ENCODE measurements at places on chromosomes 2 and 18. TPM values are rescaled to one million over a fixed set of nuclear protein-coding genes. Genes with fewer than 3 reads are reported as not detected.
A peak's percentile ranks its signal among the peaks of the same experiment; 100 is the strongest.

DNA sequence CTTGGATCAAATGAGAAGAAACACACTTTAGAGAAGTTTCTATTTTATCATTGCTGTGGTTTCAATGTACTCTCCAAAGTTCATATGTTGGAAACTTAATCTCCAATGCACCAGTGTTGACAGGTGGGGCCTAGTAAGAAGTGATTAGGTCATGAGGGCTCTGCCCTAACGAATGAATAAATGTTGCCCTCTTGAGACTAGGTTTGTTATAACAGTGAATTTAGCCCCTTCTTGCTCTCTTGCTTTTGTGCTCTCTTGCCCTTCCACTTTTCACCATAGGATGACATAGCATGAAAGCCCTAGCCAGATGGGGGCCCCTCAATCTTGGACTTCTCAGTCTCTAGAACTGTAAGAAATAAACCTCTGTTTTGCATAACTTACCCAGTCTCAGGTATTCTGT, 664.8 kb downstream of the DCC start:
- DNase-seq: no peak

- DNase-seq: no peak
Measured at GRCh38 chr2:84829693-84830092, 51.2 kb downstream of the TRABD2A start.

DNA sequence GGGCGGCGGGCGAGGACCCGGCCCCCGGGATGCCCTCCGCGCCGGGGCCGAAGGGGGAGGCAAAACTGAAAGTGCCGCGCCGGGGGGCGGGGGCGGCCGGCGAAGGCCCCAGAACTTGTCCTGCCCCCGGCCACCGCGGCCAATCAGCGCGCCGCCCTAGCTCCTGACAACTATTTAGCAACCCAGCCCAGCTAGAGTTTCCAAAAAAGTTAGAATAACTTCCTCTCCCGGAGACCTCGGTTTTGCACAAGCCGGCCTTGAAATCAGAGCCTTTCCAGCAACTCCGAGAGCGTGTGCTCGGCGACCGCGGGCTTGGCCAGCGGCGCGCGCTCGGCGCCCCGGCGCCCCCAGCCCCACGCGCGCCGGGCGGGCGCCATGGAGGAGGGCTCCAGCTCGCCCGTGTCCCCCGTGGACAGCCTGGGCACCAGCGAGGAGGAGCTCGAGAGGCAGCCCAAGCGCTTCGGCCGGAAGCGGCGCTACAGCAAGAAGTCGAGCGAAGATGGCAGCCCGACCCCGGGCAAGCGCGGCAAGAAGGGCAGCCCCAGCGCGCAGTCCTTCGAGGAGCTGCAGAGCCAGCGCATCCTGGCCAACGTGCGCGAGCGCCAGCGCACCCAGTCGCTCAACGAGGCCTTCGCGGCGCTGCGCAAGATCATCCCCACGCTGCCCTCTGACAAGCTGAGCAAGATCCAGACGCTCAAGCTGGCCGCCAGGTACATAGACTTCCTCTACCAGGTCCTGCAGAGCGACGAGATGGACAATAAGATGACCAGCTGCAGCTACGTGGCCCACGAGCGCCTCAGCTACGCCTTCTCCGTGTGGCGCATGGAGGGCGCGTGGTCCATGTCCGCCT, at the start of gene TWIST2:
Gene TWIST2, plus strand, starts transcription at position 245 of the 850 bp plus-strand sequence. Its CDS starts 131 bp downstream, at position 376.
- peak; percentile 91 for DNase-seq

Gene DSC2
- total RNA-seq: 6.8 TPM

- DNase-seq: no peak
Measured at GRCh38 chr18:80107426-80107825, 1.6 kb upstream of the ADNP2 start.

Gene EXOC6B
- 45.3 TPM for total RNA-seq

DNA sequence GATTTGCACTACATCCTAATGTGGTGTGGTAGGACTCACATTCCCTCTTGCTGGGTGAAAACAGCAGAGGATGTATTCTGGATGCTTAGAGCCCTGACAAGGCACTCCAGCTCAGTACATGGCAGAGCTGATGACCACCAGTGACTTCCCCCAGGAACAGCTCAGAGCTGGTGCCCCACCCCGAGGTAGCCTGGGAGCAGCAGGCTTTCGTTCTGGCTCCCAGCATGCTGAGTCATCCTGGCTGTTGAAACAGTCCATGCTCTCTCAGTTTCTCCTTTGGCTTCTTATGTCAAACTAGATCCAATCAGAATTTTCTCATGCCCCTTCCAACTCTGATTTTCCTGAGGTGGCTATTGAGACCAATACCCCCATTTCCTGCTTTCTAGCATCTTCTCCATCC, 438.2 kb downstream of the NBAS start:
- DNase-seq: no peak

DNA sequence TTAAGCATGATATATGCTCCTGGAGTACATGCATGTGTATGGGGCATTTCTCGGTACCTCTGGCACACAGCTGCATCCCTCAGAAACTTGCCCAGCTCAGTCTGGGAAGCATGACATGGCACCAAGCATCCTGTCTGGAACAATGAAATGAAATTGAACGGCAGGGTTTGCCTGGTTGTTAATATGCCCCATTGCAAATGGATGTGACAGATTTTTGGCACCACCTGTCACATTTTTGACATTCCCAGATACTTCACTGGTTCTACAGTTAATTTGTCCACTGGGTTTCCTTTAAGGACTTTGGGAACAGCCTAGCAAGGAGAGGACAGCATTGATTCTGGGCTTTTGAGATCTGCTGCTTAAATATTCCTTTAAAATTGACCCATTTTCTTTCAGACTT, 305.8 kb downstream of the TSN start:
- no peak for DNase-seq

DNA sequence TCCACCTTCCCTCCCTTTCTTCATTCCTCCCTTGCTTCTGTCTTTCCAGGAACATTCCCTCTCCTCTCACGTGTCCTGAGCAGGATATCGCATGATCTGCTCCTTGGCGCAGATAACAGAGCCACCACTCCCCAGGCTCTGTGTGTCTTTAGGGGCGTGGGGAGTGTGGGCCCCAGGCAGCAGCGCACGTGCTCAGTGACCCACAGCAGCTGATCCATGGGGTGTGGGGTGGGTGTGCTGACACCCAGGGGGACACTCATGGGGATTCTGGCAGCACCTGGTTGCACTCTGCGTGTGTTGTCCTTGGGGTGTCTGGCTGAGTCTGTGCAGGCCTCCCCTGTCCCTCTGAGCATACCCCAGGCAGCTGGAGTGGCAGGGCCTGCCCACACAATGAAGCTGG, 9.9 kb upstream of the FOSL2 start:
- no peak for DNase-seq

GRCh38 chr2:180607514-180608049, 372.8 kb upstream of the UBE2E3 start:
- DNase-seq: no peak

- DNase-seq: peak; percentile 77
Measured at GRCh38 chr2:201235860-201236811, 24.2 kb upstream of the CASP8 start.

GRCh38 chr2:219687272-219687671, 59.8 kb downstream of the SLC4A3 start:
- no peak for DNase-seq

Gene NMS
- total RNA-seq: not detected

Gene PLGLB2
- 2.5 TPM for total RNA-seq

DNA sequence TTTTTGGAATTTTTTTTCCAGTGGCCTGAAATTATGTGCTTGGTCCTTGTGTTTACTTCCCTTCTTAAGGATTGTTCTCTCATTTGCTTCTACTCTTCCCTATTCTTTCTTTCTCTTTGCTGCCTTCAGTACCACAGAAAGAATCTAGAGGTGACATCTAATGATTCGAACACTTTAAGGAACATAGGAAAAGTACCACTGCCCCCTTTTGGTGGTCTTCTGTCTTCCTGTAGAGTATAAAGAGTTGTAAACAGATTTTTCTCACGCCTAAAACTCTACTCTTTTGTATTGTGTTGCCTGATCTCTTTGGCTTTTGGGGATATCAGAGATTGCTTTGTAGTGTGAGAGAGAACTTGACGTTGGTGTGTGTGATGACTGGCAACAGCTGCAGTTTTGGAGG, 7.0 kb upstream of the SCTR start:
- no peak for DNase-seq

DNA sequence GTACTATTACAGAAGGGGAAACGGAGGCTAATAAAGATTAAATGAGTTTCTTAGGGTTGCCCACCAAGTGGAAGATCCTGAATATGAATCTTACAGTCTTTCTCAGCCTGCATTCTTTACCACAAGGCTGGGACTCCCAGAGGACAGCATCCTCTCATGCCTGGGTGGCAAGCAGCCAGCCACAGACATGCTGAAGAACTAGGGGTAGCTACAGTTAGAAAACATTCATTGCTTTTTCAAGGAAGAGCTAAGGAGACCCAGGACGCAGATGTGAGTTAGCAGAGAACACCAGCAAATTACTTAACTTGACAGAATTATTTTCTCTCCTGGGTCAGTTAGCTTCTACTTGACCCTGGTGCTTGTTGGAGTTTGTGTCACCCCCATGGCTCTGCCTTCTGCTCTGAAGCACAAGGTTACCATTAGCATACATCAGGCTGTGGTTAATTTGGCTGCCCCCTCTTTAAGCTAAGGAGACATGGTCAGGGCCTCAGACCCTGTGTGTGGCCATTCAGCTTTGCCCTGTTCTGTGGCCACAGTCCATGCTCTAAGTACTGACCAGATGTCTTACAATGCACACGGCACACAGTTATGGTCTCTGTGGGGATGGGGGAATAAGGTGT, 132.3 kb upstream of the TNP1 start:
- no peak for DNase-seq

DNA sequence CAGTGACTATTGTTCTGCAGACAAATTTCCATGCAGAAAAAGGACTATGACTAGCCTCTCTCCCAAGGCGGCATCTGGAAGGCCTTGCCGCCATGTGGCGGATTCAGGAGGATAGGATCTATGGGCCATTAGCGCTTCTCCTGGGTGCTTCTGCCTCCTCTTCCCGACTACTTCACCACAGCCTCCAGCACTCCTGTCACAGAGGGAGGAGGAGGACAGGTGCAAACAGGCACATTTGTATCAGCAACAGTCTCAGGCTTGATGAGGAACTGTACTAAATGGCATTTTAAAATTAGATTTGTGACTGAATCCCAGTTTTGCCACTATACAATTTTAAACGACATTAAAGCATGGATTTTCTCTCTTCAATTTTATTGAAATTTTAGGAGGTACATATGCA, 114.9 kb downstream of the NOL10 start:
- DNase-seq: no peak

DNA sequence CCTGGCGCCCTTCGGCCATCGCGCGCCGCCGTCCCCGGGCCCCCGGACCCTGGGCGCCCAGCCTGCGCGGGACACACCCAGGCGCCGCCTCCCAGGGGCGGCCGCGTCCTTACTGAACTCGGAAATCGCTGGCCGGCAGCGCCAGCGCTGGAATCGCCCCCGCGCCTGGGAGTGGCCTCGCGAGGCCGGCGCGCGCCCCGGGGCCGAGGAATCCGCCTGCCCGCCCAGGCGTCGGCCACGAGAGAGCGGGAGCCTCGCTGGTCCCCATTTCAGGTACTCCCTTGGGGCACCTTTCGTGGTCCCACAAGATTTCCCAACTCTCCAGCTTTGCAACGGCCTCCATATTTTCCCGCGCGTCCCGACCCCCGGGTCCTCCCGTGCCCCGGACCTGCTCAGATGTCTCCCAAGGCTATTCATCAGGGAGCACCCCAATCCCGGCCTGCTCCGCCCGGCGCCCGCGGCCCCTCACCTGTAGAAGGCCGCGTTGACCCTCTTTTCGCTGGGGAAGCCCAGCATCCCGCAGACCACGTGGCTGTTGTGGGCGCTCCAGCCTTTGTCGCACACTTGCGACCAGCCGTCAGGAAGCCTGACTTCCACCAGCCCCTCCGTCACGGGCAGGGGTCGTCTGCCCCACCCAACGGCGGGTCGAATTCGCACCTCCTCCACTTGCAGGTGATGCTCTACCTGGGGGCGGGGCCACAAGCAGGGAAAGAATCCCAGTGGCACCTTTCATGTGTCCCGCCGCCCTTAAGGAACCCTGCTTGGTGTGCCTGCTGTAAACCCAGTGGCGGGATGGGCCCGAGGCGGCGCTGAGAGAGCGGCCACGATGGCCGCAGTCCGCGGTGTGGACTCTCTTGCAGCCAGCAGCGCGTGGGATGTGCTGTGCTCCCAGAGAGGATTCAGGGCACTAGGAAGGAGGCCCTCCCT, 4.6 kb downstream of the LOXL3 start:
- peak; percentile 81 for DNase-seq

GRCh38 chr2:42618116-42618515, 49.7 kb downstream of the MTA3 start:
- no peak for DNase-seq

Gene VIL1
- total RNA-seq: 0.65 TPM

- no peak for DNase-seq
Measured at GRCh38 chr2:56613920-56614319, 430.1 kb downstream of the CCDC85A start.

GRCh38 chr2:106956416-106956815, 70.4 kb upstream of the ST6GAL2 start:
- DNase-seq: no peak

- no peak for DNase-seq
Measured at GRCh38 chr2:99611034-99611433, 121.2 kb upstream of the REV1 start.

Gene ANO7
- total RNA-seq: 5.4 TPM

GRCh38 chr2:79670198-79670597, 157.3 kb downstream of the CTNNA2 start:
- no peak for DNase-seq

- no peak for DNase-seq
Measured at GRCh38 chr2:107027205-107027604, 141.2 kb upstream of the ST6GAL2 start.
